ENCODE measurements at places on chromosomes 5 and 9.

GRCh38 chr5:41414598-41414997, 95.8 kb downstream of the PLCXD3 start:
- DNase-seq: no peak

DNA sequence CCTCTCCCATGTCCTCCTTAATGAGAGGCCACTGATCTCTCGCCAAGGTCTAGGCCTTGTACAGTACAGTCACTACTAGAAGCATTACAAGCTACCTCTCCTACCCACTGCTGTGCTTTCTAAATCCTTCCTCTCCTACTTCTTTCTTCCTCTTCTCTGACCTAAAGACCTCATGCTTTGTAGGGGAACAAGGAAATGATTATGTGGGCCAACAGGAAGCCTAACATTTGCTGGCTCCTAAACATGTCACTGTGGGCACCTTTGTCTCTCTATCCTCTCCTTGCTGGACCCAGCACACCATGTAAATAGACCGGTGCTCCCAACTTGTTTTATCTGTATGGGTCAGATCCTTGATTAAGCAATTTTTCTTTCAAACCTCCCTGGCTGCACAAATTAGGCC, 16.7 kb downstream of the SLC28A3 start:
- DNase-seq: no peak

DNA sequence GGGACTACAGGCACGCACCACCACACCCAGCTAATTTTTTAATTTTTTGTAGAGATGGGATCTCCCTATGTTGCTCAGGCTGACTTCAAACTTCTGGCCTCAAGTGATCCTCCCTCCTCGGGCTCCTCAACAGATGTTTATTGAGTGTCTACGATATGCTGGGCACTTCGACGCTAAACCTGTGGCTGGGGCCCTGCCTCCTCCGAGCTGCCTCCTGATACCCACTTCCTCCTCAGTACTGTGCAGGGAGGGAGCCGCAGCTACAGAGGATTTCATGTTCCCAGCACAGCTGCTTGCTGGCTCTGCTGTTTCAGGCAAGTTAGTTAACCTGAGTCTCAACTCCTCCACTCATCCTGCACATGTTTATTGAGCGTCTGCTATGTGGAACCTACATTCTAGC, 9.6 kb downstream of the AIF1L start:
- no peak for DNase-seq

DNA sequence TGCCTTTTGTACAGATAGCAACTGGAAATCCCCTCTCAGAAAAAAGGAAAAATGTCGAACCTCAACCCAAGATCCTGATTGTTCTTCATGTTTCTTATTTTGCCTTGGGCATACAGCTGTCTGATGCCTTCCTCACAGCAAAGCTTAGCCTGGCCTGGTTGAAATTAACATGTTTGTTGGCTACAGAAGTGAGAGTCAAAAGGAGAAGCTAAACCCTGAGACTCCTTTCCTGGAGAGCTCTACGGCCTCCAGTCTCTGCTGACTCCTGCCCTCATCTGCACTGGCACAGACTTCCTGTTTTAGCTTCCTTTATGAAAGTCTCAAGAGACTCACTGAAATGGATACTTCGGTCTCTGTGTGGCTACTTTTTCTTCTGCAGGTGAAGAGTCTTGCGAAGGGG, 186.7 kb downstream of the PARP8 start:
- DNase-seq: no peak

DNA sequence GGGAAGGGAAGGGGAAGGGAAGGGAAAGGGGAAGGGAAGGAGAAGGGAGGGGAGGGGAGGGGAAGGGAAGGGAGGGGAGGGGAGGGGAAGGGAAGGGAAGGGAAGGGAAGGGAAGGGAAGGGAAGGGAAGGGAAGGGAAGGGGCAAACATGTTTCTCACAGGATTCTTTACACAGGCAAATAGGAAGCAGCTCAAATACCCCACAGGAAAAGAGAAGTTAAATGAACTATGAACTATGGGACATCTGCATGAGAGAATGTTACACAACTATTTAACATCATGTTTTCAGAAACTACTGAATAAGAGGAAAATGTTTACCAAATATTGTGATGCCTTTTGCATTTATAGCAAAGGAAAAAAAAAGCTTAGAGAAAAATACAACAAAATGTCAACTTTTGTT, 125.4 kb upstream of the SLC30A5 start:
- DNase-seq: no peak

- DNase-seq: no peak
These were observed 188.7 kb downstream of the CHSY3 start for GRCh38 chr5:130092991-130093390.

DNA sequence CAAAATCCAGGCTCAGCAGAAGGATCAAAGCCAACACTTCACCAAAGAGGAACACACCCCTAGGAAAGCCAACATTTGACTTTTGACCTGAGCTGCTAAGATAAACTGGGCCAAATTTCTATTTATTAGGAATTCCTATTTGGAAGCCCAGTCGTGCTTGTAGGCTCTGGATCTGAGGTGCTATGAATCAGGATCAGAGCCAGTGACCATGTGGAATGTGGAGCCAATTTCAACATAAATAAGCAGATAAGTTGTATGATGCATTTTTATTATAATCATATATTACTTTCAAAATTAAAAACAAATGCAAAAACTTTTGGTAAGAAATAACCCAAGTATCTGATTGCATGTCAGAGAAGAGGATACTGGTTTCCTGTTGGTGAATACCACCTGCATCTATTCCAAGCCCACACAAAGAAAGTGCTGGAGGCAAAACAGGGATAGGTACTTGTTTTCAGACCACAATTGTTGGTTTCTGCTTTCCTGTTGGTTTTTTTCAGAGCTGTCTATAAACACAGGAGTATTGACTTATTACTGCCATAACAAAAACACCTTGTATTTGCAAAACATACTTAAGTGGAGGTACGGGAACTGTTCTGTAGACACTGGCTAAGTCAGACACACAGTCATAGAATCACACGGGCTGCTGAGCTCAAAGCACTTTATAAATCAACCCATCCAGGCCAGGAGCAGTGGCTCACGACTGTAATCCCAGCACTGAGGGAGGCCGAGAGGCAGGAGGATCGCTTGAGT, 52.8 kb downstream of the ARL15 start:
- DNase-seq: no peak

- no peak for DNase-seq
These were observed 5.0 kb upstream of the CKMT2 start for GRCh38 chr5:81228084-81228483.

DNA sequence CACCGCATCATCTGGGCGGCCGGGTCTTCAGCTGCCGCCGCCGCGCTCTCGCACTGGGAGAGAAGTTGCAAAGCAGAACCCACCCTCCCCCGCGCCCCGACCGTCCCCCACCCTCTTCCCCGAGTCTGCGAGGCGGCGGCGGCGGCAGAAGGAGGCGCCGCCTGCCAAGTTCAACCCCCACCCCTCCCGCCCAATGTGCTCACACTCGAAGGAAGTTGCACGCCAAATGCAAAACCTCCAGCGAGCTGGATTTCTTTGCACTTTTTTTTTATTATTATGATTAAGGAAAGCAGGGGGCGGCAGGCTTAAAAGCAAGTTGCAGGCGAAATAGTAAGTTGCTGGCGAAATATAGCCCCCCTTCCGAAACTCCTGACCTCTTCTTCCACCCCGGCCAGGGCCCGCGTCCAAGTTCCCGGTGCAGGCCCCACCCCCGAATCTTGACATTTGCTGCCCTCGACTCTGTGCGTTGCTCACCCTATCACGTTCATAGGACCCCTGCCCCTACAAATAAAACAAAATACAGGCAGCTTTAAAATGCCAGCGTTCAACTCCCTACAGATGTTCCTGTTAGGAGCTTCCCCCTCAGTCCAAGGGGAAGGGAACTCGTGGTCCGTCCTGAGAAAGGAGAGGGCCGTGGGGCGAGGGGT, 1.1 kb upstream of the NR3C1 start:
- peak; percentile 67 for DNase-seq

- no peak for DNase-seq
These were observed 13.9 kb downstream of the NFIB start for GRCh38 chr9:14300040-14300439.

- no peak for DNase-seq
These were observed 624.2 kb downstream of the KCTD16 start for GRCh38 chr5:144794922-144795321.

- DNase-seq: no peak
These were observed 37.6 kb upstream of the SMAD5 start for GRCh38 chr5:136094913-136095641.

DNA sequence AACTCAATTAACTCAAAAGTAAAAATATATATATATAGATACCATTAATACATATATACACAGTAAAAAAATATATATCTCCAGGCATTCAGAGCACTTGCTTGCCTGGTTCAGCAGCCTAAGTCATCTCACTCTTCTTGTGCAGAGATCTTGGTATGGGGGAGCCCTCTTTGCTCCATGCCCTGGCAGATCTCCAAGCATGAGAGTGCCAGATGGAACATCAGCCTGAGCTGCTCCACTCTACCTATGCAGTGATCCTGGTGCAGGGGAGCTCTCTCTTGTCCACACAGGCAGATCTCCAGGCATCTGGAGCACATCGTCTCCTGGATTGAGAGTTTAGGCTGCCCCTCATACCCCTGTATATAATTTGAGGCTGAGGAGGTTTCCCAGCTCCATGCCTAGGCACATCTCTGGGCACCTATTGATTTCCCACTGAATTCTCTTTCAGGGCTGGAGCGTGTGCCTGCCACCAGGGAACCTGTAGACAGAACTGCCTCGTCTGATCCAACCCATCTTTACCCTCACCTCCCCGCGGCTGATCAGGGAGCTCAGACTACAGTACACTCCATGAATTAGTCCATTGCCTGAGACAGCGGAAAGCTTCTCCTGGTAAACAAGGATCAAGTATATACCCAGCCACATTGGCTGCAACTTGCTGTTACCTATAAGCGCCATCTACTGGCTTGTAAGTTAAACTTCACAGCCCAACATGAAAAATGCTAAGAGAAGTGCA, 342.4 kb upstream of the GRIA1 start:
- no peak for DNase-seq
